ENCODE measurements at places on chromosomes 1 and 21.

DNA sequence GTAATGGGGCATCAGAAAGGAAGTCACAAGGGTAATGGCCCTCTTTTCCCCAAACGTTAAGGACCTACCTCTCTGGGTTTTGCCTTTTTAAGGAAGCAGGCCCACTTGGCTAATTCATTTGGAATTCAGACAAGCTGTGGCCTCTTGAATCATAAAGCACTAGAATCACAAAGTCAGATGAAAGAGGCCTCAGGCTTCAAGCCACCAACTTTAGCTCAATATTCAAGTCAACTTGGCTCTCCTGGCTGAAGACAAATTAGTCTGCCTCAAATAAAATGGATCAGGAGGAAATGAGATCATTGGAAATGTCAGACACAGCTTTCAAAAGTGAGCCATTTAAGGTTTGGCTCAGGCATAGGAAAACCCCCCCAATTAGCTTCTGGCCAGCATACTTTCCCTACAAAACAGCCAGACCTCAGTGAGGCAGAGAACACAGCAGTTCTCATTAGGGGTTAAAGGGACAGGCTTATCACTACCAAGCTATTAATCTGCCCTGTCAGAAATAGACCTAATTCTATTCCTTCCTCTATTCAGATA lies 34.3 kb downstream of the SLC35D1 start:
- DNase-seq, result no peak

GRCh38 chr21:30482130-30482529 lies 2.0 kb upstream of the KRTAP19-1 start:
- no peak for DNase-seq

DNA sequence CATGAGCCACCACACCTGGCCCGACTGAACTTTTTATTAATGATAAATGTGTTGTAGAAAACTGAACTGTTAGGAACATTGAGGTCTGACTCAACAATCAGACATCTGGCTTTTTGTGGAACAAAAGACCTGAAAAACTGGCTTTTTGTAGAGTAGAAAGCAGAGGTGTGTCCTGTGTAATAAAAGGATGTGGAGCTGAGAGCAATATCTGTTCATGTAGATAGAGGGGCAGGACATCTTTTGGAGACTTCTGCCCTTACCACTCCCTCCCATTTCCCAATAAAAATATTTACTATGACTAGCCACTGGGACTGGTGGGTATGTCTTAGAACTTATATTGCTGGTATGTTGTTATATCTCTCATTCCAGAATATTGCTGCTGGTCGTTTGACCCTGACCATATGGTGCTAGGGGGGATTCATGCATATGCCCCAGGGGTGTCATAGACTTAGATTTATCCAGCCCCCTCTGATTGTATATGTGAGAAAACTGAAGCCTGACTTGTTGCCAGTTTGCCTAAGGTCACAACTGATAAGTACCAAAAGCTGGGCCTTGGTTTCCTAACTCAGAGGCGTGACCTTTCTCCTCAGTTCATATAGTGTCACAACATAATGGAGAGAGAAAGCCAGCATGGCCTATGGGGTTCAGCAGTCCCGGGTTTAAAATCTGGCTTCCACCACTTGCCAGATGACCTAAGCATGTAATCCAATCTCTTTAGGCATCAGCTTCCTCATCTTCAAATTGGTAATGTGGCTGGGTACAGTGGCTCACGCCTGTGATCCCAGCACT lies 33.5 kb upstream of the PIGV start:
- no peak for DNase-seq

GRCh38 chr1:222919478-222919865 lies 104.6 kb downstream of the DISP1 start:
- DNase-seq, result no peak

DNA sequence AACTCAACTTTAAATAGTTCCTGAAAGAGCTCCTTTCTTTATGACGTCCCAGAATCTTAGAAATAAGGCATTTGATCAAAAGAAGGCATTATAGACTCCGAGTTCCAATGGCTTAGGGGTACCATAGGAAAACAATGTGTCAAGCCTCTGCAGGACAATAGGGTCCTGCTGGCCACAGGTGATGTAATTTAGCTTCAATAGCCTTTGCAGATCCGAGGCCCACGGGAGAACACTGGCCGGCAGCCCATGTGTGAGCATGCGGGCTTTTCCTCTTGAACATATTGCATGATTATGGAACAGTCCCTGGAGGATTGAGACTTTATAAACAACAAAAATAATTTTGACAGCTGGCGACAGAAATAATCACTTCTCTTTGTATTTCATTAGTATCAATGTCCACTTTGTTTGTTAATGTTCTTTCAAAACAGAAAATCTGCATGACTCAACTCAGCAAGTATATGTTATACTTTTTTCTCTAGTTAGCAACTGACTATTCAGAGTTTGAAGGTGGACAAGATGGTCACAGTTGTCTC lies 49.0 kb upstream of the NR5A2 start:
- no peak for DNase-seq

DNA sequence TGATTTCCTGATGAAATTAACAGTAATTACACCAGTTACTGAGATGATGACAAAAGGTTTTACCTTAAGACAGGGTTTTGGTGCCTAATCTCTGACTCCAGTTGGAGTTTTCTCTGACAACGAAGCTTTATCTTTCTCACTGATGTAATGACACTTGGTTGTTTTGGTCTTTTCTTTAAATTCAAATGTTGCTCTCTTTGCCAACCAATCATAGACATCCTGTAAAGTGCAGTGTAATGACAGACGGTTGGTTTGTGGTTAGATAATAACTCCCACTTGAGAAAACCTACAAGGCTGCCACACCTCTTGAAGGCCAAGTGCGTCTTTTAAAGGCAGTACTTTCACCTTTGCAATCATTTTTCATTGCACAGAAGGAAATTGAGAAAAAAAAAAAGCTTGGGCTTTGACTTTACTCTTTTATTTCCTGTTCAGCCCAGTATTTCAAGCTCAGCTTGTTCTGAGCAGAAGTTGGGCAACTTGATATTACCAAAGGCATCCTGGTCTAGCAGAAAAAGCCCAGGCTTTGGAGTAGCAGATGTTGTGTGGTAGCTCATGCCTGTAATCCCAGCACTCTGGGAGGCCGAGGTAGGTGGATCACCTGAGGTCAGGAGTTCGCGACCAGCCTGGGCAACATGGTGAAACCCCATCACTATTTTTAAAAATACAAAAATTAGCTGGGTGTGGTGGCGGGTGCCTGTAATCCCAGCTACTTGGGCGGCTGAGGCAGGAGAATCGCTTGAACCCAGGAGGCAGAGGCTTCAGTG lies 14.9 kb downstream of the PDIK1L start:
- DNase-seq, result no peak

DNA sequence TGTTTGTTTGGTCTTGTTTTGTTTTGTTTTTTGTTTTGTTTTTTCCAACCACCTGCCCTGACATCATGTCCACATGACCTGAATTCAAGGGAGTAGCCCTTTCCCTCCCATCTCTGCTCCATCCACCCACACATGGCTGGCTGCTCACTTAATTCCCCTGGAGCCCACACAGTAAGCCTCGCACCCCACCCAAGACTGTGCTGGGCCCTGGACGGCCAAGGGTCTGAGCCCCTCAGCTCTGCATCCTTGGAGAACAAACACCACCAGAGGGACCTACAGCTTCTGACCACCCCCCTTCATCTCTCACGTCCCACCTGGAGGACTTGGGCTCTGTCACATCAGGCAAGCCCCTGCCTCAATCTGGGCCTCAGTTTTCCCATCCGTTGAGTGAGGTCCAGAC lies 39.1 kb downstream of the MATN1 start:
- DNase-seq, result no peak
